ENCODE measurements at places on chromosomes 16 and 17. TPM values are rescaled to one million over a fixed set of nuclear protein-coding genes. Genes with fewer than 3 reads are reported as not detected.

Gene RHBDL1
- 9.2 TPM for polyA plus RNA-seq

Gene KRTAP9-8
- polyA plus RNA-seq, result not detected

Gene YBX2
- 22.5 TPM for polyA plus RNA-seq

Gene KCNH6
- polyA plus RNA-seq, result 1.1 TPM

Gene SF3B3
- 202 TPM for polyA plus RNA-seq

Gene SMIM36
- not detected for polyA plus RNA-seq

Gene LAT
- polyA plus RNA-seq, result 2.2 TPM

All from GM23338 (cell line).